Frontal cortex (tissue), 4 donors: ENCODE measurements at places on chromosomes 16 and 17. TPM values are rescaled to one million over a fixed set of nuclear protein-coding genes. Genes with fewer than 3 reads are reported as not detected.

BTBD17 gene
- 5.3 TPM for total RNA-seq

SLC16A6 gene
- total RNA-seq: 1.2 TPM

ARHGDIG gene
- 51.4 TPM for total RNA-seq

KRT39 gene
- total RNA-seq: not detected

SYCE1L gene
- total RNA-seq: 1.2 TPM

LGALS9 gene
- 0.41 TPM for total RNA-seq

CD68 gene
- total RNA-seq: 1.2 TPM
